ENCODE measurements at places on chromosomes 12 and 14.

DNA sequence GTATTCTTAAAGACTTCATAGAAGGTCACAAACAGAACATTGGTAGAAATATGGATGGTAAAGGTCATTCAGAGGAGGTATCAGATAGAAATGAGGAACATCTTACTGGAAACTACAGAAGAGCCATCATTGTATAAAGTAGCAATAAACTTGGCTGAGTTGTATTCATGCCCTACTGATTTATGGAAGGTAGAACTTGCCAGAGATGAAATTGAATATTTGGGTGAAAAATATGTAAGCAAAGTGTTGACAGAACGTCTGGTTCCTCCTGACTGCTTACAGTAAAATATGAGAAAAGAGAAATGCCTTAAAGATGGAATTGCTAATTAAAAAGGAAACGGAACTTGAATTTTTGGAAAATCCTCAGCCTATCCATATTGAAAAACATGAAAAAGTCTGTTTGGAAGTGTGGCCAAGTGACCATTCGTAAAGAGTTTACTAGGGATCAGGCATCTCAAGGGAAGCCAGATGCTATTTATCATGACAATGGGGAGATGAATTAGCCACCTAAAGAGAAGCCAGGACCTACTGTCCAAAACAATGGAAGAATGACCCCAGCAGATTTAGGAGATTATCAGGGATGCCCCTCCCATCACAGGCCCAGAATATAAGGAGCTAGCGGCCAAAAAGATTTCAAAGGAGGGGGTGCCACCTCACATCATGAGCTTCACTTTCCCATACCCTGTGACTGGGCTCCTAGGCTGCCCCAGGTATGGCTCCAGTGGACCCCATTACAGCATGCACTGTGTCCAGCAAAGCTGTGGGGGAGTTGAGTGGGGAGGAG, 189.3 kb downstream of the ITPR2 start:
- no peak for DNase-seq

- DNase-seq: no peak
Measured at GRCh38 chr12:53065470-53065869, 13.7 kb downstream of the SPRYD3 start.

GRCh38 chr12:68114606-68115005, 44.9 kb downstream of the IFNG start:
- DNase-seq: no peak

- DNase-seq: no peak
Measured at GRCh38 chr14:105843444-105844046, 317.2 kb downstream of the TMEM121 start.

GRCh38 chr14:45868377-45868776, 615.4 kb upstream of the MIS18BP1 start:
- no peak for DNase-seq

DNA sequence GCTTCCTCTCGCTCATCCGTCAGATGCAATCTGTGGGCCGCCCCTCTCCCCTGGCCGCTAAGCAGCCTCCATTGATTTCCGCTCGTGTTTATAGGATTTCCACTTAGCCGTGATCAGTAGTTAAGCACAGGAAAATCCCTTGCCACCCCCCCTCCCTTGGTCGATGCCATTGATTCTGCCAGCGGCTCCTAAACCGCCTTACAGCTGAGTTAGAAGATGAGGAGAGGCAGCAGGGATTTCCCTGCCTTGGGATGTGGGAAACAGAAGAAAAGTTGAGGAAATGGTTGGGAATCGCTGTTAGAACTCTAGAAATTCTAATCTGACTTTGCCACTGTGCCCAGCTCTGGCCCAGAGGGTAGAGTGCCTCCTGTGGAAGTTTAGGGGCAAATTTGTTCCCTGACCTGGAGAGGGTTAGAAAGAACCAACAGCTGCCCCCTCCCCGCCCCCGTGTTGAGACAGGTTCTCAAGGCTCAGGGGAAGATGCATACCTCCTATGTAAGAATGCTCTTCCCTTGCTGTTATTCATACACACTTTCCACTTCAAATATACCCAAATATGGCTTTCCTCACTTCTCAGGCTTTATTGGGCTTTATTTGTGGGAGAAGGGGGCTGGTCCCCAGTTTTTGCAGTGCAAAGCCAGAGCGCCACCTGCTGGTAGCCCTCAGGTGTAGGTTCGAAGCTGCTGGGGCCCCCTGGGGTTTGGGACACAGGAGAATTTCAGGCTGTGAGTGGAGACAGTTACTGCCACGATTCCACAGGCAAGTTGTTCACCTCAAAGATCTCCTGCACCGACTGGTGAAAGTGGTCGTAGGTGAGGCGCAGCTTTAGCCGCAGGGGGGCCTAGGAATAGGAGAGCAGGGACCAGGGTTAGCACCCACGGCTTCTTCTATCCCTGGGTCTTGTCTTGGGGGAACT, 3.2 kb downstream of the THTPA start:
- DNase-seq: peak; percentile 54

DNA sequence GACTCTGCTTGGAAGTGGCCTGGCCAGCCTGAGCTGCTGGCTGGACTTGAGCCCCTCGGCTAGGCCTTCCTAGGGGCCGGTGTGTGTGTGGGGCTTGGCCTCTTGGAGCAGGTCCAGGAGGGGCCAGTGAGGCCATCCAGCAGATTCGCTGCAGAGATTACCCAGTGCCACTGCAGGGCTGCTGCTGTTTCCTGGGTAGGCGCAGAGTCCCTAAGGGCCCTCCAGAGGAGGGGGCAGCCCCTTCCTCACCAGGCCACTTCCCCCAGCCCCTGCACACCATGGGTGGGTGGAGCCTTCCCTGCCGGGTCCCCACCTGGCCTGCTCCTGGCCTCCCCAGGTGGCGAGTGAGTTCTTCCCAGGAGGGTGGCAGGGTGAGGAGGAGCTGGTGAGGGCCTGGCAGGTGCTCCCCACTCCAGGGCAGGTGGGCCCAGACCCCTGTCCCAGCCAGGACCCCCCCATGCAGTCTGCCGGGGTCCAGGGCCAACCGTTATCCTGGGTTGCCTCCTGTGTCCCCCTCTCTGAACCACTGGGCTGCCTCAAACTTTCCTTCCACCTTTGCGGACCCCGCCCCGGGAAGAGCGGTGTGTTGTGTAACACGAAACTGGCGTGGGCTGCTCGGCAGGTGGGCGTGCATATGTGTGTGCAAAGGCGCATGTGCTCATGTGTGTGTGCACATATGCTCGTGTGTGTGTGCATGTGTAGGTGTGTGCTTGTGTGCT, 25.1 kb downstream of the ASPG start:
- no peak for DNase-seq

DNA sequence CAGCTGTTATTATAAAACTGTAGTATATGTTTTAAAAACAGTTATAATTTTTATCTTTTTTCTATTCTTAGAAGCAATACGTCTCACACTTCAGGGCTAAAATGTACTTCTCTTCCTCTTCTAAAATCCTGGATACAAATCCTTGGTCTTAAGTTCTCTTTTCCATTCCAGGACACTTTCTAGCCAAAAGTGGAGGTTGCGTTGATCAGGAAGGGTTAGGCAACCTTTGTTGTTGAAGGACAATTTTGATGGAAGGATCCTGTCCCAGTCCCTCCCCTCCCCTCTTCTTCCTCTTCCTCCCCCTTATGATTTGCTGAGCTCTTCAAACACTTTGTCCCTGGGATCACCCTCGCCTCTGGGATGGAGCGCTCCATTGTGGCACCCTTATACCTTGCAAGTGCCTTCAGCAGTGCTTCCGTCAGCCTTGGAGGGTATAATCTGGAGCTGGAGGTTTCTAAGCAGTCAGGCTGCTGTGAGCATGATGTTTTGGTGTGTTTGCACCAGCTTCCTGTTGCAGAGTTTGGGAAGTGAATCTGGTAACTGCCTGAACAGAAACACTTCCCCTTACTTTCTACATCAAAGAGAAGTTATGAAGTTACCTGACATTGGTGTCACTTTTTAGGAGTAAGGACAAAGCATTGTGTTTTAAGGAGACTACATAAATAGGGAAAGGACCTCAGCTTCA, 87.4 kb upstream of the SLC38A2 start:
- DNase-seq: no peak

- no peak for DNase-seq
Measured at GRCh38 chr12:3152011-3152511, 74.9 kb downstream of the TSPAN9 start.

GRCh38 chr12:40142001-40142744, 36.3 kb upstream of the SLC2A13 start:
- peak; percentile 64 for DNase-seq

DNA sequence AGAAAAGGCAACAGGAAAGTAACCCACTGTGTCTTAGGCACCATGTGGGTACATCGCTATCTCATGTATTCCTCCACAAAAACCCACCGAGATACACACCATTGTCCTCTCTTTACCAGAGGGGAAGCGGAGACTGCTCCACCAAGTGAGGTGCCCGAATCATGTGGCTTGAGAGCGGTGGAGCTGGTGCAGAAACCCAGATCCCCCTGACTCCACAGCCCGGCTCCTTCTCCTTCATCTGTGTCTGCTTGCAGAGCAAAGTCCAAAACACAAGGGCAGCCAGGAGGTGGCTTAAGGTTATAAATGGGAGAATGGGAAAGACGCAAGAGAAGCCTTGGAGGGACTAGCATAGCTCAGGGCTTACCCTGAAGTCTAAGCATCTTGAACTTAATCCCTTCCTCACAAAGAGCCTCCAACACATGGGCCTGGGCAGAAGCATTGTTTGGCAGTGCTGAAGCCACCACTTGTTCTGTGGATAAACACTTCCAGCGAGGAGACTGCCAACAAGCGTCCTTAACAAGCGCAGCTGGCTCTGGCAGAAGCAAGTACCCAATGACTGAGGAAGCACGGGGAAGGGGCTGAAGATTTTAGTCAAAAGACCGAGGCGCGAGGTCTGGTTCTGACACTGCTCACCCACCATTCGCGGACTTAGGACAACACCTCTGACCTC, 83.0 kb downstream of the TTC7B start:
- DNase-seq: no peak

- DNase-seq: peak; percentile 78
Measured at GRCh38 chr14:85587151-85587711, 57.3 kb downstream of the FLRT2 start.

DNA sequence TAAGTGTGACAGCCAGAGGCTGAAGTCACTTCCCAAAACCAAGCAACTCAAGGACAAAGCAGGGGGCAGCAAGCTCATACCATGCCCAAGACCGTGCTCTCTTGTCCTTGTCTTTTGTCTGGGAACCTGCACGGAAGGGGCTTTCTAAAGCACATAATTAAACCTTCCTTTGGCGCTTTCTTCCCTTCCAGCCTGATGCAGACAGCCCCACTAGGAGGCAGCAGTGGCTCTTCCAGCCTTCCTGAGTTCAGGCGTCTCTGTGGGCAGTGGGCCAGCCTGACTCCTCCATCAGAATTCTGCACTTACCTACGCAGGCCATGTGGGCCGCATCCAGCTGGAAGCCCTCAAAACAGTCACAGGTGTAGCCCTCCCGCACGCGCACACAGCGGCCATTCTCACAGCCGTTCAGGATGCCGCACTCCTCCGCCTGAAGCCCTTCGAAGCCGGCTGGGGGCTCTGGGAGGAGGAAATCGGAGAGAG, 7.6 kb downstream of the ISCA2 start:
- DNase-seq: peak; percentile 59

GRCh38 chr14:88411039-88411438, 25.6 kb downstream of the SPATA7 start:
- DNase-seq: no peak

GRCh38 chr14:61226015-61226654, 55.0 kb downstream of the TMEM30B start:
- no peak for DNase-seq

DNA sequence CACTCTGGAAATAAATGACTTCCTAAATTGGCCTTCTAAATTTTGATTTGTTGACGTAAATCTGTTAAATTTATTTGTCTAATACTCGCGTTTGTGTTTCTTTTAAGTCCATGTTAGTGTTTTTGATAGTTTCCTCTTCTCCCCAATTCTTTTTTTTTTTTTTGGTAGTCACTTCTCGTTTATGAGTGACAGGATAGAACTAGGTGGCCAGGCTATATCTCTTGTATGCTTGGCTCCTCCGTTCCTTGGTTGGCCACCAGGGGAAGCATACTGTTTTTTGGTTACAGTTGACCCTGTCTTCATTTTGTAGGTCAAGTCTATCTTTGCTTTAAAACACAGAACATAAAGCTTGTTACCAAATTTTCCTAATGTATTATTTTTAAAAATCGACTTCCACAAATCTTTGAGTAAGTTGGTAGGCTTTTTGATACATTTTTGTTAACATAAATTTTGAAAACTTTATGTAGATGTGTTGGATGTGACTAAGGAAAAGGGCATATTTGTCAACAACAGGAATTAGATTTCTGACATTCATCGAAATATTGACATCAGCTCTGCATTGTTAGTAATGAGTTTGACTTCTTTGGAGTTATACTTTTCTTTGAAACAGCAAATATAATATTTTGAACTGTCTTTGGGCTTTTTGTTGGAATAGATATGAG, 2.2 kb downstream of the RCOR1 start:
- DNase-seq: peak; percentile 74

- DNase-seq: peak; percentile 76
Measured at GRCh38 chr14:37594971-37595808, at the start of the genes FOXA1 and TTC6. Gene FOXA1 (minus strand): TSS chr14:37595249. CDS start chr14:37594972, 277 bp downstream. Gene TTC6 (plus strand): TSS chr14:37595629. CDS start chr14:37622065, 26,436 bp downstream.

DNA sequence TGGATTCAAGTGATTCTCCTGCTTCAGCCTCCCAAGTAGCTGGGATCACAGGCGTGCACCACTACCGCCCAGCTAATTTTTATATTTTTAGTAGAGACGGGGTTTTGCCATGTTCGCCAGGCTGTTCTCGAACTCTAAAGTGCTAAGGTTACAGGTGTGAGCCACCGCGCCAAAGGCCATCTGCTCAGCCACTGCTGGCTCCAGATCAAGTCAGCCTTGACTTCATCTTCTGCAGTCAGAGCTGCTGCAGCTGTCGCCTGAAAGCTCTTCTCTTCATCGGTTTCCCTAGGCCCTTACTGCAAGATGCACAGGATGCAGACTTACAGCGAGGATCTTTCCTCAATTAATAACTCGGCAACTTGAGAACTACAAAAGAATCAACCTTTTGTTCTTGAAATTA, 66.8 kb downstream of the CLIP1 start:
- no peak for DNase-seq
